Left ventricle myocardium superior (tissue), 1 donor: ENCODE measurements at places on chromosomes 1 and 21. TPM values are rescaled to one million over a fixed set of nuclear protein-coding genes. Genes with fewer than 3 reads are reported as not detected.
A peak's percentile ranks its signal among the peaks of the same experiment; 100 is the strongest.

The MAP3K7CL gene
- 1.1 TPM for total RNA-seq

DNA sequence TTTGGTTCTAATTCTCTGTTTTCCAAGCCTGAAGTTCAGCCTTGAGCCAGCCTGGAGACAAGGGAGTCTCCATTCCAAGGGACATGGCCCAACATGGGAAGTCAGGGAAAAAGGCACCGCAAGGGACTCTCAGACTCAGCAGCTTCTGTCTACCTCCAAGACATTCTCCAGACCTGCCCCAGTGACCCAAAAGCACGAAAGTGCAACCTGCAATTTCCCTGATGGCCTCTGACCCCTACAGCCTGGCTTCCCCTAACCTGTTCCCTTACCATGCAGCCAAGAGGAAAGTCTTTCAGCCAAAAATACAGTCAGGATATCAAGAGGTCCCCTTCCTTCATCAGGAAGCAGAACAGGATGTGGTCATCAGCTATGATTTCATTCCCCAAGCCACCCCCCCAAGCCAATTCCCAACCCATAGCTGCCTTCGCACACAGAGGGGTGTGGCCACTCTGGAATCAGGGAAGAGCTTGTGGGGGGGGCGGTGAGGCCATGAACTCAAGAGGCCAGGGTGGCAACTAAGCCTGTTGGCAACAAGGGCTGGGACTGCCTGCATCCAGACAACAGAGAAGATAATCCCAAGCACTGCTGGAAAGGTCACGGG, 59.2 kb downstream of the TIAM1 start:
- peak; percentile 34 for DNase-seq

DNA sequence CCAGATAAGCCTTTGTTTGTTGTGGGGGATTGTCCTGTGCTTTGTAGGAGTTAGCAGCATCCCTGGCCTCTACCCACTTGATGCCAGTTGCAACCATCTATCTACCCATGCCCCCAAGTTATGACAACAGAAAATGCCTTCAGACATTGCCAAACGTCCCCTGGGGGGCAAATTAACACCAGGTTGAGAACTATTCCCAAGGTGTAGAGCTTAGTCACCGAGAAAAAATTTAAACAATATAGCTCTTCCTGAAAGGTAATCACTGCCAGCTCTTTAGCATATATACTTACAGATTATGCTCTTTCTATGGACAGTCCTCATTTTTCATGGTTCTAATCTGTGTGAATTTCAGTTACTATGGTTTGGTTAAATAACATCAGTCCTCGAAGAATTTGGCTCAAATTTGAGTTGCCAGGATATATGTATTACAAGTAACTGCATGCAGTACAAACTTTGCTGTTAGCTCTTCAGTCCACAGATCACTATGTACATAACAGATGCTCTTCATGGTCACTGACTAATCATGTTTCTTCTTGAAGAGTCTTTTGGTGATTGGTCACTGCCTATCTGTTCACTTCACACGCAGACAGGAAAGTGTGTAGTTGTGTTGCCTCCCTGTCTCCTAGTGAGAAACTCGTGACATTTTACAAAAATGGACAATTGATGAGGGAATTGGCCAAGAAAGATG, 25.2 kb downstream of the MAPKAPK2 start:
- DNase-seq, result no peak

The TNFRSF1B gene
- total RNA-seq, result 13.0 TPM

DNA sequence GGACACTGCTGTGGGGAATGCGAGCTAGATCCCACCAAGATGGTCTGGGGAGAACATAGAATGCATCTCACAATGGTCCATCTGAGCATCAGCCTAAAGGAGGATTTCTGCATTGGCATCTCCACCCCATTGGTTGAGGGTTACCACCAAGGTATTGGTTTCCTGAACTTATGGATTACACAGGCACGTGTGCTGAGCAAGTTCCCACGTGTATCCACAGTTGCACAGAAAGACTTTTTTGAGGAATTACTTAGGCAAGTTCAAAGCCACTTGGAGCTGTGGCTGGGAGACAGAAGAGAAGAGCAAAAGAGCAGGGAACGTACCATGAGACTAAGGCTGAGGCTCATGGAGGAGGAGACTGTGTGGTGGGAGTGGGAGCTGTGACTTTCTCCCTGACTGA, 43.1 kb downstream of the KCNA2 start:
- DNase-seq, result no peak

GRCh38 chr1:247407180-247407616, 8.8 kb upstream of the NLRP3 start:
- peak; percentile 57 for DNase-seq

The CLDN19 gene
- not detected for total RNA-seq

DNA sequence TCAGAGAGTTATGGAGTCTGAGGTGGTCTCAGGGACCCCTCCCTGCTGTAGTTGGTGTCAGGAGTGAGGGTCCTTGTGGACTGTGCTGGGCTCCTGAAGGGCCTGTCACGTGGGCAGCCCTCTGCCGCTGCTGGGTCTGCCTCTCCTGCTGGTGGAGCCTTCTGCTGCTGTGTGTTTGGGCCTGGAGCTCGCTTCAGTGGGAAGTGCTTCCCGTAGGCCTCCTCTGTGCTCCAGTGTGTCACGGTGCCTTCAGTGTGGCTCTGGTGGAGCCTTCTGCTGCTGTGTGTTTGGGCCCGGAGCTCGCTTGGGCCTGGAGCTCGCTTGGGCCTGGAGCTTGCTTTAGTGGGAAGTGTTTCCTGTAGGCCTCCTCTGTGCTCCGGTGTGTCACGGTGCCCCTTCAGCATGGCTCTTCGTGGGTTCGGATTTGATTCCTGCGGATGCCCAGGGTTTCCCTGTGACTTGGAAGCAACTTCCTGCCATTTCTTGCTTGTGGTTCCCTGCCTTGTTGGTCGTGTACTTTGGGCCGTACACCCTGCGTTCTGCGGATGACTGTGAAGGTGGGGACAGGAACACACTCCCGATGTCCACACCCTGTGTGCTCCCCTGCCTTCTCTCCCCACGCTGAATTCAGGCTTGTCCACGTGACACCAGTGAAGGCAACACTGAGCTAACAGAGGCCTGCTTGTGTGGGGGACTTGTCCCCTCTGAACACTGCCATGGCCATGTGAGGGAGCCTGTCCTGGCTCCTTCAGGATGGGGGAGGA, 19.5 kb downstream of the C1orf174 start:
- DNase-seq, result no peak

- no peak for DNase-seq
Measured at GRCh38 chr21:34674468-34674867, 5.7 kb downstream of the CLIC6 start.

GRCh38 chr1:12194666-12195216, 27.9 kb downstream of the TNFRSF1B start:
- no peak for DNase-seq

DNA sequence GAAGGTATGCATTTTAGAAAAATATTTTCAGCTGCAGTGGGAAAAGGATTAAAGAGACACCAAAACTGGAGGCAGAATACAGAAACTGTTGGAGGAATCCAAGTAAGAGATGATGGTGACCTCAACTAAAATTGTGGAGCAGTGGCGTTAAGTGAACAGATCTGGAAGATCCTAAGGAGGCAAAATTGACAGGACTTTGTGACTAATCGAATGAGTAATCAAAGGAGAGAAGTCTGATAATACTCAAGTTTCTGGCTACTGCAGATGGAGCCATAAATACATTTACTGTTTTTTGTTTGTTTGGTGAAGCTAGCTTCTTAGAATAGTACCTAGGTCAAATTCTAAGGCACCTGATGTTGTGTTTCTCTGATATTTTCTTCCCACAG, 3.1 kb downstream of the CTBS start:
- no peak for DNase-seq

- no peak for DNase-seq
Measured at GRCh38 chr1:115084902-115085511, 4.3 kb downstream of the TSPAN2 start.

DNA sequence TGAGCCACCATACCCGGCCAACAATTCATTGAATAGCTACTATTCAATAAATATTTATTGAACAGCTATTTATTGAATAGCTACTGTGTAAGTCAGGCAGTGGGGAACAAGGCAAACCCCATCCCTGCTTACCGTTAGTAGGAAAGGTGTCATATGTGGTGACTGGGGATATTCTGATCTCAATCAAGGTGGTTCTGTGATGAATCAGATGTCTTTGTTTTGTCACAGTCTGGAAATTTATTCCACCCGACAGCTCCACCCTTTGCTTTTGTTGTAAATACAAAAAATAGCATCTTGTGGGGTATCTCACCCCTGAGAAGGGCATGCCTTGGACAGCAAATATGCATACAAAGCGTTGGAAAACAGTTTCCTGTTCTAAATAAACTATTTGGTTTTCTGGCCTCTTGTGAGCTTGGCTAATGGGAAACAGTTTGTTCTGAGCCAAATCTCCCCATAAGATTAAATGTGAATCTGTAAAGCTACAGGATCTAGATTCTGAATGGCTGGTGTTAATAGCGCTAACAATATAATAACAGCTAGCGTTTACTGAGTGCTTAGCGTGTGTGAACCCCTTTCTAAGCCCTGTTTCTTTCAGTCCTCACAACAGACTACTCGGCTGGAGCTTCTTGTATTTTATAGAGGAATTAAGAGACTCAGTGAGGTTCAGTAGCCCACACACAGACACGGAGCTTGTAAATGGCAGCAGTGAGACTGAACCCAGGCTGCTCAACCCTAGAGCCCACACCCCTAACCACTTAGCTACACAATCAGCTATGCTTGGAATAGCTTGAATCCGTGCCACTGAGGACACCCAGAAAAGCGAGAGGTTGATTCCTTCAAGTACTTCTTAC, 5.5 kb downstream of the PDPN start:
- no peak for DNase-seq

DNA sequence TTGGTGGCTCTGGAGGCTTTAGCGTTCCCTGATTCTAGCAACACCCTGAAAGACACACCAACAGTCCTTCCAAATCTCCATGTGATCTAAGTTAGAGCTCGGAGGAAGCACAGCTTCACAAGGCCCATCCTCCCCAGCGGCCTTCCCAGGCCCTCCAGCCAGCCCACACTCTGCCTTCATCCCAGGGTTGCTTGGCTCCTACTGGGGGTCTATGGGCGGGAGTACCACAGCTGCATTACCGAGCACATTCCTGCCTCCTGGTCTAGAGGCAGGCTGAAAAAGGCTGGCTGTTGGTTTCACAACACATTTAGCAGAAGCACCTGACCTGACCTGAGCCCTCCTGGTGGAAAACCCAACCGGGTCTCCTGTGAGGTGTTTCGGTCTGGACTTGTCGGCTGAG, 54.7 kb upstream of the TRIM67 start:
- DNase-seq, result no peak

The SLC9C2 gene
- total RNA-seq, result not detected

DNA sequence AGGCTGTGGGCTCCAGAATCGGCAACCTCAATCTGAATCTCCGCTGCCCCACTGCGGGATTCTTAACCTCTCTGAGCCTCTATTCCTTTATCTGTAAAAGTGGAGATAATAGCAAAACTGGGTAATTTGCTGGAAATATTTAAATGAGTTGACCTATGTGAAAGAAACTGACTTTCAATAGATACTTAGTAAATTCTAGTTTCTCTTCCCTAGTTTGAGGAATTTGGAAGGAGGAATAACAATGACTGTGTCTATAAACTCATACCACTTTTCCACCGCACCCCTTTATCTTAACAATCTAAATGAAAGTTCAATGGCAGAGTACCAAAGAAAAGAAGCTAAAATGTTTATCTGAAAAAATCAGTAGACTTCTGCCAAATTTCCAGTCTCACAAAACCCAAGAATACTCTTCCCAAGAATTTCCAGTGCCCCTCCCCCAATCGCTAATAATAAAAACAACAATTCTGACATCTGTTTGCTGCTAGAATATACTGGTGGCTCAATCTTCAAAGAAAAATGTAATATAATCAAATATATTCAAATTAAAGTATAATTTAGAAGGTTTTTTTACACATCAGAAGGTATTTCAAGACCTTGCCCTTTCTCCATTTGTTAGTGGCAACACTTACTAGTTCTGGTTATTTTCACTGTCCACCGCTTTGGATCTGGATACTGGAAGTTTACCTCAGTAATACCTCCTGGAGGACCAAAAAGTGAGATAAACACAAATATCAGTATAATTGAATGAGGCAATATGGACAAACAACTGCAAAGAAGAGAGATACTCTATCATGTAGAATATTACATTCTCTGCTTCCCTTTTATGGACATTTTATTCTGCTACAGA, 171.2 kb downstream of the LTN1 start:
- DNase-seq, result no peak

The ALX3 gene
- total RNA-seq, result not detected

GRCh38 chr1:86583032-86583431, 36.2 kb downstream of the CLCA4 start:
- no peak for DNase-seq

- no peak for DNase-seq
Measured at GRCh38 chr1:56403321-56403720, 176.0 kb downstream of the PLPP3 start.

DNA sequence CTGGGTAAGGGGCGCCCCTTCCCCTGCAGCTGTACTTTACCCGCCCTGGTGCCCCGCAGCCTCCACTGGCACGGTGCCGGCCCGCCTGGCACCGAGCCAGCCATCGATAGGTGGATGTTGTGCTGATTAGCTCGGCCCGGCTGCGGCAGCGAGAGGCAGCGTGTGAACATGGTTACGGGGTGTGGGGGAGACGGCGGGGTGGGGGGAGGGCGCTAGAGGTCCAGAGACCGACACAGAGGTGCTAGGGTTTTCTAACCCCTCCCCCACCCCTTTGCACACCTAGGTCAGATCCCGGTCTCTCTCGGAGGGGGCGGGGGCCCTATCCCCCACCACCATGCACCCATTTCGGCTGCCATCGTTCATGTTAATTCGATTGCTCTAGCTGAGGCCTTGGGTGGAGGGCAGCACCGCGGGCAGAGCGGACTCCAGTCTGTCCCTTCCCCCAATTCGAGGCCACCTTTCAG, 6.7 kb downstream of the EFNA4 start:
- DNase-seq, result no peak

GRCh38 chr1:209692745-209693504, 11.7 kb upstream of the HSD11B1 start:
- peak; percentile 72 for DNase-seq

GRCh38 chr1:226470921-226471866, 63.3 kb upstream of the PARP1 start:
- no peak for DNase-seq

DNA sequence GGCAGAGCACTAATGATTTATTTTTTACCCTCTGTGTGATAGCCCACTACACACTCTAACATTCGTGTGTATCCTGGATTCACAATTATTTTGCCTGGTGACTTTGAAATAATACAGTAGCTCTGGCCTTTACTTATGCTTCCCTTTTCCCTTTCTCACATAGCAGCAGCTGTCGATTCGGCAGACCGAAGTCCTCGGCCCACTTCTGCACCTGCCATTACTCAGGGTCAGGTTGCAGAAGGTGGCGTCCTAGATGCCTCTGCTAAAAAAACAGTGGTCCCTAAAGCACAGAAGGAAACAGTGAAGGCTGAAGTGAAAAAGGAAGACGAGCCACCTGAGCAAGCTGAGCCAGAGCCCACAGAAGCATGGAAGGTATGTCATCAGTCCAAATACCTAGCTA, 70.8 kb downstream of the TMEM200B start:
- DNase-seq, result no peak

DNA sequence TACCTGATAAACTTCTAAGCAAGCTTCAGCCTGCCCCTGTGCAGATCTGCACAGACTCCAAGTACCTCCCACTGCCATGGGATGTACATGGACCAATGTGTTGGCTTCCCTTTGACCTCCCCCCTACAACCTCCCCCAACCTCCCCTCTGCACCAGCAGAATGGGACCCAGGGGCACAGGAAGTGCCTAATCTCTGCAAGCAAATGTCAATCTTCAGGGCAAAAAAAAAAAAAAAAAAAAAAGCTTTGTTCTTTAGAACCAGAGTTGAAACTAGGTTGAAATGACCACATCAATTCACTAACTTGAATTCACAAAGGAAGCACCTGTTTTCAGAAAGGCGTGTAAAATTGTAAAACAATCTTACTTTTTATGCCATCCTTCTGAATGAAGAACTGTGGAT, 53.9 kb upstream of the TIAM1 start:
- no peak for DNase-seq

GRCh38 chr1:219570937-219571336, 42.0 kb downstream of the ZC3H11B start:
- DNase-seq, result no peak
